Glutamatergic neuron (in vitro differentiated cells): ENCODE measurements at places on chromosomes 12 and 14.

DNA sequence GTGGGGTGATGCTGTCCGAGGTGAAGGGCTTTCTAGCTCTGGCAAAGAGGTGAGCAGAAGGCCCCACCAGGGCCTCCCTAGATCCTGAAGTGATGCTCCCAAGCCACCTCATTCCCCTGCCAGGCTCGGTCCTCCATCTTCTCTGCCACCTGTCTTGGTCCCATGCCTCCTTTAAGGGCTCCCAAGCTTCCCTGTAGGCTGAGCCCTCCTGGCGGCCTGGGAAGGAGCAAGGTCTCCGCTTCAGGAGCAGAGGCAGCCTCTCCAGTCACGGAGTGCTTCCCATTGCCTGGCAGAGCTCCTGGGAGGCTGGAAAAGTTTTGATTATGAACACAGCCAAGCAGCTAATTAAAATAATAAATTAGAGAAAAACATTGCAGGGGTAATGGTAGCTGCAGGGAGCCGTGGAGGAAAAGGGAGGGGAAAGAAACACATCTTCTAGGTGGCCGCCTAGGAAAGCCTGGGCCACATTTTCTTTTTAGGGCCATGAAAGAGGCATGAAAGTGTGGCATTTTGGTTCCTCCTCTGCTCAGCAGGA, 160.0 kb upstream of the PRMT8 start:
- no peak overlapping the region for H3K27ac ChIP-seq
- peaks cover 4% of the 10 kb centered on the region for H3K27me3 ChIP-seq
- no peak overlapping the region for H3K4me3 ChIP-seq
- peaks cover 14% of the 10 kb centered on the region for H3K36me3 ChIP-seq
- peaks cover 28% of the 10 kb centered on the region for H3K4me1 ChIP-seq

DNA sequence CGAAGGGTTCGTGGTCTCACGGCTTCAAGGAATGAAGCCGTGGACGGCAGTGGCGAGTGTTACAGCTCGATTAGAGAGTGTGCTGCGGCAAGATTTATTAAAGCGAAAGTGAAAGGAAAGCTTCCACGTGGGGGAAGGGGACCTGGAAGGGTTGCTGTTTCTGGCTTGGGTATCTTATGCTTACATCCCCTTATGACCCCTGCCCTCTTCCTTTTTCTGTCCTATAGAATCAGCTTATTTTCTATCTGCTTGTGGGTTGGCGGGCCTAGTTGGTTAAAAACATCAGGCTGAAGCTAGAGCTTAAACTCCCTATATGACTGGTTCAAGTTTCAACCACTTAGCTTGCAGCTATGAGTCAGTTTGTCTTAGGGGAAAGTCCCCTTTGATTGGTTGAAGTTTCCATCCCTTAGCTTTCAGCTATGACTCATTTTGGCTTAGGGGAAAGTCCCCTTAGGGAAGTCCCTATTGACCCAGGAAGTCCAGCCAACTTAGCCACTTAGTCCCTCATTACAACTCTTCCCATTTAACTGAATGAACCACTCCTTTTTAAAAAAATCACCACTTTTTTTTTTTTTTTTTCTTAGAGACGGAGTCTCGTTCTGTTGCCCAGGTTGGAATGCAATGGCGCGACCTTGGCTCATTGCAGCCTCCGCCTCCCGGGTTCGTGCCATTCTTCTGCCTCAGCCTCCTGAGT, 1494.7 kb upstream of the TMEM132C start:
- no peak overlapping the region for H3K4me3 ChIP-seq
- no peaks in the 10 kb centered on the region for H3K36me3 ChIP-seq
- no peak overlapping the region for H3K27ac ChIP-seq
- no peaks in the 10 kb centered on the region for H3K4me1 ChIP-seq

- H3K27ac ChIP-seq: no peak overlapping the region
- H3K4me1 ChIP-seq: peaks cover 3% of the 10 kb centered on the region
- H3K27me3 ChIP-seq: no peaks in the 10 kb centered on the region
- no peak for DNase-seq
- no peaks in the 10 kb centered on the region for H3K36me3 ChIP-seq
- no peak overlapping the region for H3K4me3 ChIP-seq
These were observed 275.2 kb upstream of the SSTR1 start for GRCh38 chr14:37932481-37932880.

GRCh38 chr12:123532808-123533649, 490 bp downstream of the RILPL1 start:
- H3K27ac ChIP-seq: peak overlapping the region; percentile 12
- H3K36me3 ChIP-seq: no peaks in the 10 kb centered on the region
- H3K27me3 ChIP-seq: peaks cover 12% of the 10 kb centered on the region
- H3K4me1 ChIP-seq: no peaks in the 10 kb centered on the region
- H3K4me3 ChIP-seq: peak overlapping the region; percentile 79

- H3K36me3 ChIP-seq: no peaks in the 10 kb centered on the region
- H3K4me3 ChIP-seq: no peak overlapping the region
- no peak overlapping the region for H3K27ac ChIP-seq
- H3K27me3 ChIP-seq: no peaks in the 10 kb centered on the region
- no peak for DNase-seq
These were observed 326.1 kb downstream of the DAD1 start for GRCh38 chr14:22262881-22263280.

GRCh38 chr12:88579601-88580050, 645 bp downstream of the KITLG start:
- H3K27me3 ChIP-seq: peaks cover 5% of the 10 kb centered on the region
- no peaks in the 10 kb centered on the region for H3K36me3 ChIP-seq
- no peaks in the 10 kb centered on the region for H3K4me1 ChIP-seq
- no peak overlapping the region for H3K27ac ChIP-seq
- DNase-seq: peak; percentile 31

- H3K36me3 ChIP-seq: no peaks in the 10 kb centered on the region
- H3K4me1 ChIP-seq: peaks cover 1% of the 10 kb centered on the region
These were observed 61.1 kb downstream of the RAB35 start for GRCh38 chr12:120055231-120056000.

DNA sequence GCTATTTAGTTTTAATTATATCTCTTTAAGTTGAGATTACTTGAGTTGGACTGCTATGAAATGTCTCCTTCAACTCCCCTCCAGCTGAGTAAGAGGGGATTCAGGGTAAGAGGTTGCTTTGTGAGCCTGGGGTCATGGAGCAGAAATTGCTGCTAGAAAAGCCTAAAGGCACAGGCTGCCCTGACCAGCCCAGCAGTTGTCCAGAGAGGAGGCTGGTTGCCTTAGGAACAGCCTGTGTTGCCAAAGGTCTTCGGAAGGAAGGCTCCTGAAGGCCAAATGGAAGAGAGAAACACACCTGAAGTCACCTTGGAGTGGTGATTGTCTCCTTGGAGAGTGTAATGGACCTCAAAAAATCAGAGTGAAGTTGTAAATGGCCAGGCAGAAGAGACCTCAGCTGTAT, 235.5 kb upstream of the PDE3A start:
- H3K27ac ChIP-seq: no peak overlapping the region
- H3K27me3 ChIP-seq: no peaks in the 10 kb centered on the region
- DNase-seq: no peak
- no peaks in the 10 kb centered on the region for H3K36me3 ChIP-seq
- no peak overlapping the region for H3K4me3 ChIP-seq
- no peaks in the 10 kb centered on the region for H3K4me1 ChIP-seq

- no peaks in the 10 kb centered on the region for H3K27me3 ChIP-seq
- H3K27ac ChIP-seq: no peak overlapping the region
- no peak for DNase-seq
- no peak overlapping the region for H3K4me3 ChIP-seq
These were observed 90.0 kb downstream of the C12orf50 start for GRCh38 chr12:87939182-87939581.

GRCh38 chr12:2494486-2495192, 300.1 kb upstream of the FKBP4 start:
- H3K27me3 ChIP-seq: peaks cover 2% of the 10 kb centered on the region
- H3K4me1 ChIP-seq: peaks cover 25% of the 10 kb centered on the region
- no peak for DNase-seq
- peak overlapping the region; percentile 8 for H3K27ac ChIP-seq
- H3K4me3 ChIP-seq: no peak overlapping the region

DNA sequence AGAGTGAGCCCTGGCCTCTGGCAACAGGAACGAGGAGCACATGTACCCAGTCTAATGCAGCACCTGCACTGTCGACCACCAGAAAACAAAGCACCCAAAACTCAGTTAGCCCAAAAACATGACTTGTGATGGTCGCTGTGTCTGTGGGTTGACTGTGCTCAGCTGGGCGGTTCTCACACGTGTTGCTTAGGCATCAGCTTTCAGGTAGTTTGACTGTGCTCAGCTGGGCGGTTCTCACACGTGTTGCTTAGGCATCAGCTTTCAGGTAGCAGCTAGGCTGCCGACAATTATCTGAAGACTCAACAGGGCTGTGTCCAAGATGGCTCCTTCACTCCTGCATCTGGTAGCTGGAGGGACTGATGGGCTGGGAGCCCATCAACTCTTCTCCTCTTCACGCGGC, 1.2 kb upstream of the LRCOL1 start:
- peaks cover 2% of the 10 kb centered on the region for H3K27me3 ChIP-seq
- DNase-seq: no peak
- no peak overlapping the region for H3K27ac ChIP-seq
- no peaks in the 10 kb centered on the region for H3K36me3 ChIP-seq
- H3K4me3 ChIP-seq: no peak overlapping the region

DNA sequence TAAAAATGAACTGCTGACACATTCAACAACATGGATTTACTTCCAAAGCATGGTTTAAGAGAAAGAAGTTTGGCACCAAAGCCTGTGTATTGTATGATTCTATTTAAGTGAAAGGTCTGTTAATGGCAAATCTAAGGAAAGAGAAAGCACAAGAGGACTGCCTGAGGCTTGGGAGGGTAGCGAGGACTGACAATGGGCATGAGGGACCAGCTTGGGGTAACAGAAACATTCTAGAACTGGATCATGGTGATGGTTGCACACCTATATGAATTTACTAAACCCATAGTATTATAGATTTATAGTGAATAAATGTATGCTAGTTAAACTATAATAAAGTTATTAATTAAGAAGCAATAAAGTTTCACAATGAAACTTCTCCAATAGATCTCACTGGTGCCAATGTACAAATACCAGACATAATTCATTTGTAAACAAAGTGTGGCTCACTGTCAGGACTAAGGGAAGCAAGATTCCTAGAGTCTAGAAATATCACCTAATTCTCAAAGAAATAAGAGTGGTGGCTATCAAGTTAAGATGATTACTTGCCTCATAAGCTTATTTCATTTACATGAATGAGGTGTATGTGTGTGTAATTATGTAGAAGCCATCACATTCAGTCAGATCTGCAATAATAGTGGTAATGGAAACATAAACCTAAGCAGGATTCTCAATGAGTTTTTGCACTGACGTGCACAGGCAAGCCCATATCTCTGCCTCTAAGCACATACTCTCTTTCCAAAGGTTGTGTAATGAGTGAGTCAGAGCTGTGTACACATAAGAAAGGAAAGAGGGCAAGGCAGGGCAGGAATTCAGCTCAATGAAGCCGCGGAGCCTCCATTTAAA, 353.4 kb downstream of the KCNH5 start:
- no peak overlapping the region for H3K27ac ChIP-seq
- no peak for DNase-seq
- H3K36me3 ChIP-seq: no peaks in the 10 kb centered on the region
- no peak overlapping the region for H3K4me3 ChIP-seq
- H3K27me3 ChIP-seq: peaks cover 2% of the 10 kb centered on the region

DNA sequence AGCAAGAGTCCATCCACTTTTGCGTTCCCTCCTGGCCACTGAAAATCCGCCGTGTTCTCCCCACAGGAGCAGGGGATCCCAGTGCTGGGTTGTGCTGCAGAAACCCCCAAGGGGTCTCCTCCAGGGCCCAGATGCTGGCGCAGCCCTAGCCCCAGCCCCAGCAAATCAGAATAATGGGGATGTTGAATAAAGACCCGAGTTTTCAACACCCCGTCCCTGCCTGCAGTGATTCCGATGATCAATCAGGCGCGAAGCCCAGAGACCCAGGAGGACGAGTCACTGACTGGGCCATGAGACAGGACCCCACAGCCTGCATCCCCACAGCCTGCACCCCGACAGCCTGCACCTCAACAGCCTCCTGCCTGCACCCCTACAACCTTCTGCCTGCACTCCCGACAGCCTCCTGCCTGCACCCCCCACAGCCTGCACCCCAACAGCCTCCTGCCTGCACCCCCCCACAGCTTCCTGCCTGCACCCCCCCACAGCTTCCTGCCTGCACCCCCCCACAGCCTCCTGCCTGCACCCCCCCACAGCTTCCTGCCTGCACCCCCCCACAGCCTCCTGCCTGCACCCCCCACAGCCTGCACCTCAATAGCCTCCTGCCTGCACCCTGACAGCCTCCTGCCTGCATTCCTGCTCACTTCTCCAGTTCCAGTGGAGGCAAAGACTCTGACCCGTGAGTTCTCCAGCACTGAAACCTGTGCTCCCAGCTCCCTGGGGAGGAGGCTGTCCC, 37.2 kb downstream of the TNFAIP2 start:
- H3K36me3 ChIP-seq: peaks cover 9% of the 10 kb centered on the region
- no peak for DNase-seq
- peaks cover 4% of the 10 kb centered on the region for H3K27me3 ChIP-seq
- H3K4me3 ChIP-seq: no peak overlapping the region

DNA sequence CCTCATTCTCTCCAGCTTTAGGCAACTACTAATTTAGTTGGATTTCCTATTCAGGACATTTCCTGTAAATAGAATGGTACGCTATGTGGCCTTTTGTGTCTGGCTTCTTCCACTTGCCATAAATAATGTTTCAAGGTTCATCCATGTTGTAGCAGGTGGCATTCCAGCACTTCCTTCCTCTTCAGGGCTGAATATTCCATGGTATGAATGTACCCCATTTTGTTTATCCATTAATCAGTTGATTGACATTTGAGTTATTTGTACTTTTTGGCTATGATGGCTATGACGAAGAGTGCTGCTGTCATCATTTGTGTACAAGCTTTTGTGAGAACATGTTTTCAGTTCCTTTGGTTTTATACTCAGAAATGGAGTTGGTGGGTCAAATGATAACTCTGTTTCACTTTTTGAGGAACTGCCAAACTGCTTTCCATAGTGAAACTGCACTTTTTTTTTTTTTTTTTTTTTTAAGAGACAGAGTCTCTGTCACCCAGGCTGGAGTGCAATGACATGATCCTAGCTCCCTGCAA, 6.5 kb upstream of the CDK2AP1 start:
- H3K27ac ChIP-seq: no peak overlapping the region
- no peaks in the 10 kb centered on the region for H3K36me3 ChIP-seq
- DNase-seq: no peak

GRCh38 chr12:6228535-6229223, 28.5 kb downstream of the CD9 start:
- H3K36me3 ChIP-seq: no peaks in the 10 kb centered on the region
- no peak overlapping the region for H3K4me3 ChIP-seq
- no peak overlapping the region for H3K27ac ChIP-seq
- peaks cover 9% of the 10 kb centered on the region for H3K27me3 ChIP-seq
- no peak for DNase-seq
- peaks cover 26% of the 10 kb centered on the region for H3K4me1 ChIP-seq

DNA sequence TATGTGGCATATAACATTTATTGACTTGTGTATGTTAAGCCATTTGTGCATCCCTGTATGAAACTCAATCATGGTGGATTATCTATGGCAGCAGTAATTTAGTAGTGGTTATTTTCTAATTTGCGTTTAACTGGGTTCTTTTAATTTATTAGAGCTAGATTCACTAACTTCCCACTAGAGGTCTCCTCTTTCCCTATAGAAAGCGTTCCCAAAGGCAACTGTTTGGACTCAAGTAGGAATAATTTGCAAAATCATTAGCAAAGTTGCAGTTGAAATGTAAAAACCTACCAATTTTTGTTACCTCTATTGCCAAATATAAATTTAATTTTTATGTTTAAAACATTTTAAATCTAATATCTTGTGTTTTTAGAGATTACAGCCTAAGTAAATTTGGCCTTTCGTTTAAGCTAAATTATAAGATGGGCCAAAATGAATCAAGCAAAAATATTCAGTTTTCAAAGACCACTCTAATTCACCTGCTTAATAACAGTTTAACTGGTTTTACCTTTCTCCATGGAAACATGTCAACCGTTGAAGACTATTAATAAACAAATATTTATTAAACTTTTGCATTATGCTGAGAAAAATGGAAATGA, 6.0 kb downstream of the DMAC2L start:
- no peak overlapping the region for H3K4me3 ChIP-seq
- H3K27me3 ChIP-seq: no peaks in the 10 kb centered on the region
- DNase-seq: no peak
- H3K27ac ChIP-seq: no peak overlapping the region
- H3K4me1 ChIP-seq: peaks cover 9% of the 10 kb centered on the region
